Bronchial epithelial cell (primary cell): ENCODE measurements at places on chromosomes 7 and 10. TPM values are rescaled to one million over a fixed set of nuclear protein-coding genes. Genes with fewer than 3 reads are reported as not detected.

Gene ADIRF
- total RNA-seq: 25.3 and 53.6 TPM in 2 replicates

DNA sequence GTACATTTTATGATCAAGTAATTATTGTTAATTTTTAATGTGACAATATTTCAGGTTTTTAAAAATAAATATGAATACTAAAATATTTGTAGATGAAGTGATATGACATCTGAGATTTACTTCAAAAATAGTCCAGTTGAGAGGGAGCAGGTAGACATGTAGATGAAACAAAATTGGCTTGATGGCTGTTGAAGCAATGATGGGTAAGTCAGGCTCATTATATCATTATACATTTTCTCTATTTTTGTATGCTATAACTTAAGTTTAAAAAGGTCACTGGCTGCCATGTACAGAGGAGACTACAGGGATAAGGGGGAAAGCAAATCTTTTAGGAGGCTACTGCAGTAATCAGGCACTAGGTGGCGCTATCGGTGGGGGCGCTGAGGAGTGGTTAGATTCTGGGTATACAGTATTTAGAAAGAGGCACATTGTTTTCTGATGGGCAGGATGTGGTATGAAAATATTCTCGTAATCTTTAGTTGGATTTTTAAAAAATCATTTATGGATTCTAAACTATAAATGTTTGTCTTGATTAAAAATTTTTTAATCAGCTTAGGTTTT, 189.8 kb upstream of the IMMP2L start:
- peak; percentile 43 for DNase-seq

Gene NANOS1
- total RNA-seq: 0.79 and 1.3 TPM in 2 replicates

Gene BTBD16
- total RNA-seq: 0.13 and 0.26 TPM in 2 replicates

GRCh38 chr7:45598886-45599520, 24.8 kb downstream of the ADCY1 start:
- no peak for DNase-seq

DNA sequence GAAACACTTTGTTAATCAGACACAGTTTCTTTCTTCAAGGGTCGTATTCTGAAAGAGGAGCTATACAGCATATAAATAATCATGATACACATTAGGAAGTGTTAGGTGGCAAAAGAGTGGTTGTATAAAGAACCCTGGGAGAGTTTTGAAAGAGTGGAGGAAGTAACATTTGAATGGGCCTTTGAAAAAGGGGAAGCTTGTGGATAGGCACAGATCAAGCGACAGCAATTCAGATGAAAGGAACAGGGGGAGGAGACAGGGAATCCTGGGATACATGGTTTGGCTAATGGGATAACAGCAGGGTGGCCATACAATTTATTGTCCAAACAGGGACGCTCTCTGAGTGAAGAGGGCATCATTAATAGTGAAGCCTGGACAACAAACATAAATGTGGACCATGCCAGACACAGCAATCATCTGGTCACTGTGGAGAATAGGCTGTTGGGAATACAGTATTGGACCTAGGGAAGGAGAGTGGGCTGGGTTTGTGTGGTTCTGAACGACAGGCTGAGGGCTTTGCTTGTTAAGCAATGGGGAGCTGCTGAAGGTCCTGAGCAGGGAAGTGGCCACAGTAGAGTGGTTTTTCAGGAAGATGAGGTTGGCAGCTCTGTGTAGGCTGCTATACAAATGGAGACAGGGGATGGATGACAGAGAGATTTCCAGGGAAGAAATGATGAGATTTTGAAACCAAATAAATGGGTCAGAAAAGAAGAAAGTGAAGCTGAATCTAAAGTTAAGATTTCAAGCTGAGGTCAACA, 75.9 kb downstream of the ICA1 start:
- no peak for DNase-seq

Gene RPEL1
- under 0.01 and 0.13 TPM in 2 replicates for total RNA-seq

DNA sequence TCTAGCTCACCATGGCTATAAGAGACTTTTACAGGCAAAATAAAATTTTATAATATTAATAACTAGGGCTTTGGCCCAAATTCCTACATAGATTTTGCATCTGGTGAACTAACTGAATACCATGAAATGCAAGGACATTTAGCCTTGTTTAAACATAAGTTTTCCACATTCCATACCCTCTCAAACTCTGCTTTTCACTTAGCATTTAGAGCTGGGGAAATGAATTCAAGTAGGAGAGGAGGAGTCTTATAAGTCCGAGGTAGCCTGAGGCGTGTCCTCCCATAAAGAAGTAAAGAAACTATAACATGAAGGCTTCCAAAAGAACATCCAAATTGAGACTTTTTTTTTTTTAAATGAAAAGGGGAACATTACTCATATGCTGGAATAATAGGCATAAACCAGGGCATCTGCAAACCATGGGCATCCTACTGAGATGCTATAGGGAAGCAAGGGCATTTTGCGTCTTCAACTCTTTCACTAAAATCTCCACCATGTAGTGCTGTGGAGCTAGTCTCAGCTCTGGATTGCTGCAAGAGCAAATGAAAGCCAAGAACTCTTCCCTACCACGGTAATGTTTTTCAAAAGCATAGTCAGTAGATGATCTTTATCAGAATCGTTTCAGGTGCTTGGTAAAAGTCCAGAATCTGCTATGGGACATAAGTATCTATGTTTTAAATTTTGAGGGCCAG, 79.1 kb downstream of the PALS2 start:
- no peak for DNase-seq
